Lower lobe of right lung (tissue), 2 donors: ENCODE measurements at places on chromosomes 12 and 14.

GRCh38 chr14:34619471-34619870 is 10.5 kb downstream of the SNX6 start:
- H3K4me1 ChIP-seq, result peaks cover 14% of the 10 kb centered on the region
- peaks cover 62% of the 10 kb centered on the region for H3K36me3 ChIP-seq
- no peak overlapping the region for H3K27ac ChIP-seq
- no peak overlapping the region for H3K4me3 ChIP-seq
- DNase-seq, result no peak

- H3K4me3 ChIP-seq, result no peak overlapping the region
- H3K36me3 ChIP-seq, result no peaks in the 10 kb centered on the region
- H3K27ac ChIP-seq, result no peak overlapping the region
- H3K4me1 ChIP-seq, result peaks cover 74% of the 10 kb centered on the region
These were observed 6.5 kb downstream of the ZBTB1 start for GRCh38 chr14:64510825-64511671.

DNA sequence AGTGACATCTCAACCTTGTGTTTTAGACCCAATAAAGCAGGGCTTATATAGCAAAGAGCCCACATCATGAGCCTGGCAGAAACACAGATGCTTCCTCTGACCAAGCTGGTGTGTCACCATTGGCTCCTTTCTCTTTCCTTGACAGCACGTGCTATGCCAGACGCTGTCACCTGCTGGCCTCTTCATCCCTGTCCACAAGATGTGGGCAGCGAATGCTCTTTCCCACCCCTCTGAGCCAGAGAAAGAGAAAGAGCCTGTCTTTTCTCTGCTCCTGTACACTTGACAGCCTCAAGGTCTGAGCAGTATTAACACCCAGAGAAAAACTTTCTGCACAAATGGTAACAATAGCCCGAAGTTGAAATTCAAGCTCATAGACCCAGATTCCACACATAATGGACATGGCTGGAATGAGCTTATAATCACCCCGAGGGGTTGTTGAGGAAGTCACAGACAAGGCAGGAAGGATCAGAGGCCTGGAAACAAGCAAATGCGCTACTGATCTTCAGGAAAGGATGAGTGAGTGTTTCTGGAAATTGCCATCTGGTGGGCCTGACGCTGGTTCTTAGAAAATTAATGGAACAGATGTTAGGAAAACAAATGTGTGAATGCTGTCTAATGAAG is 8.9 kb downstream of the TGFB3 start:
- peaks cover 19% of the 10 kb centered on the region for H3K36me3 ChIP-seq
- no peak overlapping the region for H3K4me3 ChIP-seq
- no peak for DNase-seq
- H3K4me1 ChIP-seq, result peaks cover 11% of the 10 kb centered on the region
- H3K27ac ChIP-seq, result no peak overlapping the region

DNA sequence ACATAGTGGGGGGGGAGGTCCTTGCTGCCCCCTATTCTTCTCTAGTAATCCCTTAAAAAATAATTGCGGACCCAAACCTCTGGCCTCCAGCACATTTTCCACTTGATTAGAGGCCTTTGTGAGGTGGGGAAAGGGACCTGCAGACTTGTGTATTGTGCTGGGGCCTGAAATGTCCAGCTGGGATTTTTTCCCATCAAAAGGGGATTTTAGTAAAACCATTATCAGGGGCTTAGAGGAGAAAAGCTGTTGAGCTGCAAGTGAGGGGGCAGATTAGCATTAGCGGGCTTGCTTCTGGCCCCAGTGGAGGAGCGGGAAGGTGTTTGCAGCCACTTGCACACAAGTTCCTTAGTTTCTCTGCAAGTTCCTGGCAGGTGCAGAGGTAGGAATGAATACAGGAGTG is 13.9 kb downstream of the FBXL14 start:
- no peak overlapping the region for H3K4me3 ChIP-seq
- peaks cover 30% of the 10 kb centered on the region for H3K4me1 ChIP-seq
- no peak overlapping the region for H3K27ac ChIP-seq

DNA sequence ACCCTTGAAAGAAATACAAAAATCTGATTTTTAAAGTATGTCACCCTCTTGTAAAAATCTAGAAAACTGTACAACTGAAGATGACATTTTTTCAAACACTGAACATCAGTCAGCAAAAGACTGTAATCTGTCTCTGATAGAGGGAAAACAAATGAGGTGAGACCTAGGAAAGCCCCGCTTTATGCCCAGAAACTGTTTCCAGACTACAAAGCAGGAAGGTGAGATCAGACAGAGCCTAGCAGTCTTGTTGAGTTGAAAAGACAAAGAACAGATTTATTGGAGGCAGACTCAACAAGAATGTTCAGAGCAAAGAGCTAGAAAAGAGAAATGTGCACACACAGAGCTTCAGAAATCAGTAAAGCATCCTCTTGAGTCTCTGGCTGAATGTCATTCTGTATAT is 873.6 kb downstream of the LRFN5 start:
- H3K4me1 ChIP-seq, result no peaks in the 10 kb centered on the region
- H3K4me3 ChIP-seq, result no peak overlapping the region
- H3K27me3 ChIP-seq, result no peaks in the 10 kb centered on the region

- DNase-seq, result no peak
- no peaks in the 10 kb centered on the region for H3K36me3 ChIP-seq
- no peak overlapping the region for H3K4me3 ChIP-seq
- H3K4me1 ChIP-seq, result peaks cover 9% of the 10 kb centered on the region
These were observed 125.4 kb downstream of the TMX1 start for GRCh38 chr14:51365241-51365965.

DNA sequence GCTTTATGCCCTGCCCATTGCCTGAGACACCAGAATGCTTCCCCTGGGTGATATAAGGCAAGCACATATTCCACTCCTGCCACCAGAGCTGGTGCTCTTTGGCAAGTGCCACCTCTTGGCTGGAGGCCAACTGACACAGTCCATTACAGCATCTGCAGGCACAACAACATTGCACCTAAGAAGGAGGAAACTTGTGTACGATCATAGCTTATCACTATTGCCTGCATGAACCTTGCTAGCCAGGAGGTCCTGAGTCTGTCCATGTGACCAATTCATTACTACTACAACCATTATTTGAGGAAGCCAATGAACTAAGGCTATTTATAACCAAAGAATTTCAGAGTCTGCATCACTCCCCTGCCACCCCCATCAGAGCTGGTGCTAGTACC is 119.8 kb upstream of the SCAF11 start:
- no peaks in the 10 kb centered on the region for H3K36me3 ChIP-seq
- no peak overlapping the region for H3K27ac ChIP-seq
- no peaks in the 10 kb centered on the region for H3K27me3 ChIP-seq
- no peaks in the 10 kb centered on the region for H3K4me1 ChIP-seq

- peaks cover 20% of the 10 kb centered on the region for H3K4me1 ChIP-seq
- H3K27ac ChIP-seq, result no peak overlapping the region
- H3K27me3 ChIP-seq, result no peaks in the 10 kb centered on the region
- H3K36me3 ChIP-seq, result no peaks in the 10 kb centered on the region
- peak; percentile 34 for DNase-seq
These were observed 145.1 kb upstream of the C14orf180 start for GRCh38 chr14:104434214-104435076.

DNA sequence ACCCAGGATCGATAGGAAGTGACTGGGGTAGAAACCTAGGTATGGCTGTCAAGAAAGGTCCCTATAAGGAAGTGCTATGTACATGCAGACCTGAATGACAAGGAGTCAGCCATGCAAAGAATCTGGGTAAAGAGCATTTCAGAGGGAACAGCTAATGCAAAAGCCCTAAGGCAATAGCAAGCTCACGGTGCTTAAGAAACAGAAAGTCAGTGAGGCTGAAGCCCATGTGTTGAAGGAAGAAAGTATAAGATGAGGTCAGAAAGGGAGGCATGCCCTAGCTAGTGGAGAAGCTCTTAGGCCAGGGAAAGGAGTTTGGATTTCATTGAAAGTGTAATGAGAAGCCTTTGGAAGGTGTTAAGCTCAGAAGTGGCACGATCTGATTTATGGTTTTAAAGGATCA is 6.0 kb upstream of the ADCY6 start:
- no peak overlapping the region for H3K4me3 ChIP-seq
- H3K36me3 ChIP-seq, result no peaks in the 10 kb centered on the region
- no peaks in the 10 kb centered on the region for H3K27me3 ChIP-seq
- DNase-seq, result no peak
- no peak overlapping the region for H3K27ac ChIP-seq

DNA sequence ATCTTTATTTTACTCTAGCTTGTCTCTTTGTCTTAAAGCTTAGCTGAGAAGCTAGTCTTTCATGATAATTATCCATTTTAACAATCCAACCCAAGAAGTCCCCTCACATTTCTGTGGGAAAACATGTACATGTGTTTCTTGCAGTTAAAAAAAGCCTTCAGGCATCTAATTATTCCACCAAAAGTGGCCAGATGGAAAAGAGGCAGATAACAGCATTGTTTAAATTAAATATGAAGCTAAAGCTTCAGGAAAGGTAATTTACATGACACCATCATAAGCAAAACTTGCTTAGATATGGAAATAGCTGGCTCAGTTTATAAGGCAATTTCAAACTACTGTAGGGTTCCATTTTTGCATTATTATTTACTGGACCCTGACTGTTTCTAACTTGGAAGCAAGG is 175.4 kb downstream of the UNC79 start:
- no peak overlapping the region for H3K4me3 ChIP-seq
- no peaks in the 10 kb centered on the region for H3K36me3 ChIP-seq
- DNase-seq, result no peak
- H3K27me3 ChIP-seq, result no peaks in the 10 kb centered on the region
- H3K27ac ChIP-seq, result no peak overlapping the region

DNA sequence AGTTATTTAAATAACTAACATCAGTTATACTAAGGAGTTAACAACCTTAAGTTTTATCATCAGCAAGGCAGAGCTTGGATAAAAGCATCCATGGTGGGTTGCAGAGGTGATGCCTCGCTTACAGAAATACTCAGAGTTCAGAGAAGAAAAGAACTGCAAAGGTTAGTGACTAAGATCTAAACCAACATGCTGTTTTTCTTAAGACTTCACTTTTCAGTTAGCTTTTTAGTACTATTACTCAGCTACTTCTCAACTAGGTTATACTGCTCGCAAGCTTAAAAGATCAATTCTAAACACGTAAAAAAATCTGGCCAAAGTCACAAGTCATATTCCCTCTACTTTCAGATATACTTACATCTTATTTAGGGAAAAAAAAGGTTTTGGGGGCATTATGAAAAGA is 2.8 kb downstream of the PPP1CC start:
- peaks cover 8% of the 10 kb centered on the region for H3K36me3 ChIP-seq
- H3K27me3 ChIP-seq, result no peaks in the 10 kb centered on the region
- H3K4me1 ChIP-seq, result peaks cover 65% of the 10 kb centered on the region
- H3K4me3 ChIP-seq, result peak overlapping the region; percentile 100

- H3K4me3 ChIP-seq, result no peak overlapping the region
- H3K27me3 ChIP-seq, result no peaks in the 10 kb centered on the region
- no peak overlapping the region for H3K27ac ChIP-seq
- DNase-seq, result no peak
These were observed 32.9 kb downstream of the FOXN4 start for GRCh38 chr12:109276160-109276559.

GRCh38 chr14:69468949-69469348 is 15.6 kb upstream of the PLEKHD1 start:
- no peaks in the 10 kb centered on the region for H3K4me1 ChIP-seq
- H3K36me3 ChIP-seq, result no peaks in the 10 kb centered on the region
- DNase-seq, result no peak
- no peaks in the 10 kb centered on the region for H3K27me3 ChIP-seq
- no peak overlapping the region for H3K4me3 ChIP-seq
- no peak overlapping the region for H3K27ac ChIP-seq

GRCh38 chr12:59808317-59808910 is 212.6 kb downstream of the SLC16A7 start:
- H3K4me1 ChIP-seq, result no peaks in the 10 kb centered on the region
- H3K27ac ChIP-seq, result no peak overlapping the region
- H3K4me3 ChIP-seq, result no peak overlapping the region
- DNase-seq, result no peak
- H3K36me3 ChIP-seq, result no peaks in the 10 kb centered on the region
- no peaks in the 10 kb centered on the region for H3K27me3 ChIP-seq

GRCh38 chr12:47773062-47773857 is at the start of gene SLC48A1:
Gene SLC48A1 (plus strand): TSS chr12:47773238. CDS start chr12:47773305, 67 bp downstream.
- H3K4me1 ChIP-seq, result peaks cover 76% of the 10 kb centered on the region
- H3K27ac ChIP-seq, result peak within 1 kb of the TSS; percentile 83
- no peaks in the 10 kb centered on the region for H3K27me3 ChIP-seq
- no peaks in the 10 kb centered on the region for H3K36me3 ChIP-seq

- no peaks in the 10 kb centered on the region for H3K27me3 ChIP-seq
- no peak overlapping the region for H3K27ac ChIP-seq
- peaks cover 29% of the 10 kb centered on the region for H3K36me3 ChIP-seq
- no peak for DNase-seq
These were observed 17.7 kb downstream of the DNAL1 start for GRCh38 chr14:73662487-73662943.
